Activated CD4-positive, CD25-positive, alpha-beta regulatory T cell (primary cell): ENCODE measurements at places on chromosomes 1 and 21.

- DNase-seq, result no peak
Observed at GRCh38 chr1:47894410-47895278, 102.5 kb downstream of the TRABD2B start.

- DNase-seq, result no peak
Observed at GRCh38 chr1:156083800-156084790, 1.8 kb upstream of the MEX3A start.

- DNase-seq, result no peak
Observed at GRCh38 chr1:214396330-214396729, 115.4 kb downstream of the SMYD2 start.

DNA sequence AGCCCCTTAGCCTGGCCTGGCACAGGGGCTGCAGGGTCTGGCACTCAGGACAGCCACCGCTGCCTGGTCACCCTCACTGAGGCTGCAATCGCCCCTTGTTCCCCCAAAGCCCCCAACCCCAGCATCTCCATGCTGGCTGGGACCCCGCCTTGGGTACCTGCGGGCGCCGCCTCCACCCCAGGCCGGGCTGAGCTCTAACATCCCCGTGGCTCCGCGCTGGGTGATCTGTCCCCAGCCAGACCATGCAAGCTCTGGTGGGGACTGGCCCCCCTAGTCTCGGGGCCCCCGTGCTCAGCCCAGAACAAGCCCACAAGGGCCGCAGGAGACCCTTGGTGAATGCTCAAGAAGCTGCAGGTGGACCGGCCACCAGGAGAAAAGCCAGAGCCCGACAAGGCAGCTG is 62.4 kb downstream of the MEGF6 start:
- DNase-seq, result no peak

- DNase-seq, result no peak
Observed at GRCh38 chr1:117112047-117112717, 9.4 kb downstream of the TRIM45 start.

GRCh38 chr1:119738100-119738720 is 26.5 kb downstream of the PHGDH start:
- no peak for DNase-seq

DNA sequence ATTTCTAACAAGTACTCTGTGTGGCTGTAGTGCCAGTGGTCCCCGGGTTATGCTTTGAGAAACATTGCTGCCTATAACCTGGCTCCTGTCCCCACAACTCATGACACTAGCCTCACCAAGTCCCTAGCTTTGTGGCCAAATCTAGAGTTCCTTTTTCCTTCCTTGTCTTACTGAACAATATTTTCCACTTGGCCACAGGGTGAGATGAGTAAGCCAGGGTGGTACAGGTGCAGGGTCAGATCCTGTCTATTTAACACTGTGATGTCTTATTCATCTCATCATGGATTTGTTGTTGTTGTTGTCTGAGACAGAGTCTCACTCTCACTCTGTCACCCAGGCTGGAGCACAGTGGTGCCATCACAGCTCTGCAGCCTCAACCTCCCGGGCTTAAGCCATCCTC is 18.6 kb downstream of the ARMH1 start:
- DNase-seq, result no peak

DNA sequence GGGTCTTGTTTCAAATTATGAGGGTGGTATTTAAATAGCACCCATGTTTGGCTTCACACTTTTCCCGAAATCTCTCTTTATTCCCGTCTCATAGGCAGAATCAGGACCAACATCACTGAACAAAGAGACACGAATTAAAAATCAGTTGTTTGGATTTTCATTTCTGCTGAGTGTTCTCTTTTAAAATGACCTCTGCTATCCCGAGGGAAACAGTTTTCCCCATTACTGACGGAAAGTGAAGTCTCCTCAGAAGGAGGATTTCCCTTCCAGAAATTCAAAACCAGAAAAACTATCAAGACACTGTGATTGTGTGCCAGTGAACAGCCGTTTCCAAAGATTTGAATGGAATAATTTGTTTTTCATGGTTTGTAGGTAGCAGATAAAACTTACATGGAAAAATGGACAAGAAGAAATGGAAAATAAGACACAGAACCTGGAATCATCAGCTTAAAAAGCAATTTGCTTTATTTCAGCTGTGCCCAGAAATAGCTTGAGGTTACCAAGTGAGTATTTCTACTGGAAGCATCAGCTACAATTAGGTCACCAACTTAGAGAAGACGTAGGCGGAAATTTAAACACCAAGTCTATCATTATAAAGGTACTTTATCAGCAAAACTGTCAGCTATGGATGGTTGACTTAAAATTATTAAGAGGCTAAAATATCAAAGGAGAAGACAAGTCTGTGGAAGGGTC is 68.5 kb downstream of the RUNX1 start:
- DNase-seq, result no peak

DNA sequence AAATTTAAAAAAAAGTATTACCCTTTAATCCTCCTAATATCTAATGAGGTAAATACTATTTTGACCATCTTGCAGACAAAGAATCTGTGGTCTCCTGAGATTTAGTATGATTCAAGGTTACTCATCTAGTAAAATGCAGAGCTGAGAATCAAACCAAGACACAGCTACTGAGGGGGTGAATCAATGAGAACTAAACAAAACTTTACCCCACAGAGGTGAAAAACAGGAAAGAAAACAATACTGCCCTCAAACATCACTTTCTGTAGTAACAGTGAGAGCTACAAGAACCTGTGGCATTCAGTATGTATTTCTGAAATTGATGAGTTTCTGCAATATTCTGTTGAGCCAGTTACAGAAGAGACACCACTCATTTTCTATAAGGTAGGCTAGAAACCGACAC is 85.1 kb downstream of the JAK1 start:
- DNase-seq, result no peak

DNA sequence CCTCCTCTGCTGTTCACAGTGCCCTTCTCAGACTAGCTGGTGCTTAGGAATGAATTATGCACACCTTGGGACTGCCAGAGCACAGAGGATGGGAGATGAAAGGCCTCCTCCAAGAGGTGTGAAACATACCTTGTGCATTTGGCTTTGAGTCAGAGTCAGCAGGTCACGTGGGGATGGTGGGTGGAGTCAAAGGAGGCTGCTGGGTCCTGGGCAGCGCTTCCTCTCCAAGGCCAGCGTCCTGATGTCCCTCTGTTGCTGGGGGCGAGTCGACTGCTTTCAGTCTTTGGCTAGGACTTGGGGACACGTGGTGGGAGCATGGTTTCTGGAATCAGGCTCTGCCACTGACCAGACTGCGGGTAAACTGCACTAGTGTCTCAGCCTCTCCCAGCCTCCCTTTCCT is 91.2 kb downstream of the AJAP1 start:
- DNase-seq, result no peak

- DNase-seq, result no peak
Observed at GRCh38 chr1:226604560-226605317, 56.2 kb downstream of the STUM start.

- no peak for DNase-seq
Observed at GRCh38 chr1:42745851-42746250, 5.8 kb upstream of the CLDN19 start.

DNA sequence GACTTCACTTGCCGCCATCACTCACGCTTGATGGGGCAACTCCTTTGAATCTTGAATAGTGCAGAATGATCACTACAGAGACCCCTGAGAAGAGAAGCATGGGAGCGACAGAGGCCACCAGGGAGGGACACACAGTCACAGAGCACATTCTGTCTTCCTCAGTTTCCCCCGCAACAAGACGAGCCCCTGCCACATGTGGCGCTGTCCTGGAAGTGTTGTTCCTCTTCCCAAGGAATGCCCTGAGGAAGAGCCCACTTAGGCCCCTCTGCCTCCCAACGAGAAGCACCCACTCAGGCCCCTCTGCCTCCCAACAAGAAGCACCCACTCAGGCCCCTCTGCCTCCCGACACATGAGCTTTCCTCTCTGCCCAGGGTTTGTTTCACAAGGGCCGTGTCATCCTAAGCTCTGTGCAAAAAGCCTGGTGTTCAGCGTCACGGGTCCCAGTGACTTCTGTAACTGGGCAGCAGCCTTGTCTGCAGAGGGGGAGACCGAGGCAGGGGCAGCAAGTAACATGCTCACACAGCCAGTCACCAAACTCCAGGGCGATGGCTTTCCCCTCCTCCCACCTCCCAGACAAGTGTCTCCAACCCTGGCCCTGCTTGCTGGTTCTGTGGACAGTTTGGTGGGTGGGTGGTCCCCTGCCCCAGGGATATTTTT is 19.8 kb downstream of the SLC37A1 start:
- no peak for DNase-seq

DNA sequence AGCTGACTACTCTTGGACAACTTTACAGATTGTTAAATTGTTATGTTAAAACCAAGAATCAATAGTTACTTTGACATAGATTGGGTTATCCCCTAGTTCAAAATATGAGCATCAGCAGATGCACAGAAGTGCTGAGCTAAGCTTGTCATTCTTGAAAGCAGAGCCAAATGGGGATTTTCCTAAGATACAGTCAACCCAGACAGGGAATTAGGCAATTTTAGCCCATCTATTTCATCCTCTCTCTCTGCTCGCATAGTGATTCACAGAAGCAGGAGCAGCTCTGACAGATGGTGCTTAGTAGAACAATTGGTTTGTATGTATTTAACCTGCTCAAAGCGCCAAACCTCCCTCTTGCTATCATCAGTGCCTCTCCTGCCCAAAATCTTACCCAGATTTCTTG is 27.9 kb upstream of the PRRC2C start:
- DNase-seq, result no peak

- DNase-seq, result no peak
Observed at GRCh38 chr1:29210278-29211085, 20.3 kb downstream of the MECR start.

- DNase-seq, result no peak
Observed at GRCh38 chr1:227808566-227808965, 6.9 kb upstream of the PRSS38 start.

GRCh38 chr1:55046871-55047270 is 7.5 kb downstream of the PCSK9 start:
- DNase-seq, result no peak

DNA sequence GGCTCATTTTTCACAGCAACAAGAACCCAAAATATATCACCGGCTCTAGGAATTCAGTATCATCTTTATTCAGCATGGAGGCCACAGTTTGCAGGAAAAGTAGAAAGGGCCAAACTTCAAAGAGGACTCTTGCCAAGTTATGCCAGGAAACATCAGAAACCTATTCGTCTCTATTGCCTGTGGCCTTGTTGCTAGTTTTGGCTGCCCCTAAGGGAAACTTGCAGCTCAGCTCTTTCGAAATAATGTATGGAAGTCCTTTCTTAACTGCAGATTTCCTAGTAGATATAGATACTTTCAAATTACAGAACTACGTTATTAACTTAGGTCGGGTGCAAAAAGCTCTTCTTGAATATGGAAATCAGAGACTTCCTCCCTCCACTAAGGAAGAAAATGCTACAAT is 4.2 kb upstream of the NENF start:
- no peak for DNase-seq

DNA sequence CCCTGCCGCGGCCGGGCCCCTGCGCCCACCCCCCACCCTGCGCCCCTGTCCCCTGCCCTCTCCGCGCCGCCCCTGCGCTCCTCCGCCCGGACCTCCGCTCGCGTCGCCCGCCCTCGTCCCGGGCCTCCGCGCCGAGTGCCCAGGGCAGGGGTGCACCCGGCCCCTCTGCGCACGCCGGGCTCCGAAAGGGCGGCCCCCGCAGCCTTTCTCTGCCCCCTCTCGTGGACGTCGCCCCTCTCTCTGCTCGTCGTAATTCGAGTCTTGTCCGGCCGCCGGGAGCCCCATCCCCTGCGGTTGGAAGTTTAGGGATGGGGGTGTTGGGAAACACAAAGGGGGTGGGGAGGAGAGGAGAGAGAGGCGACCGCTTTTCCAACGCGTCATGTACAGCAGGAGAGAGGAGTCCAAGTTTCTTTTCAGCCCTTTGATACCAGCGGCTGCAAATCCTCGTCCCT is 407 bp downstream of the GALNT2 start:
- DNase-seq, result no peak

GRCh38 chr1:203600782-203601513 is 25.7 kb upstream of the ATP2B4 start:
- no peak for DNase-seq

DNA sequence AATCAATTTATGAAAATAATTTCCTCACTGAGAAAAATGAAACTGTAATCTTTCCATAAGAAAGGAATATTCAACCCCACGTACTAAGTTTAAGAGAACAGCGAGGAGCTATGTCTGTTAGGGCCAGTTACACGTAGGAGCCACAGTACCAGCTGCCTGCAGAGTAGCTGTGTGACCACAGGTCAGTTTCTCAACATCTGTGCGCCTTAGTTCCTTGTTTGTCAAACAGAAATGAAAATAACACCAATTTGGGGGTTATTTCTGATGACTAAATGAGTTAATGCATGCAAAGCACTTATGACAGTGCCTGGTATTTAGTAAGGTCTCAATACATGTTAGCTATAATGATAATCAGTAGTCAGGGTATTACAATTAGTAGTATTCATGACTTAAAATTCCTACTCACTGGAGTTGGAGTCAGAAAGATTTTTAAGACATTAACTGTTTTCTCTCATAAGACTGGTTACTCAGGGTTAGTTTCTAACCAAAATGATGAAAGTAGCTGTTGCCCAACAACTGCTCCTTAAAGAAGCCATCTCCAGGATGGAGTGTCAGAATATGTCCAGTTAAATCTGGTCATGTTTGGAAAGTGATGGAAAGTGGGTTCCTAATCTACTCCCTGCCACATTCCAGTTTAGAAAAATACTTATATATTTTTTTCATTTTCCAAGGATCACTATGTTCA is 85.8 kb upstream of the ZNF648 start:
- no peak for DNase-seq

DNA sequence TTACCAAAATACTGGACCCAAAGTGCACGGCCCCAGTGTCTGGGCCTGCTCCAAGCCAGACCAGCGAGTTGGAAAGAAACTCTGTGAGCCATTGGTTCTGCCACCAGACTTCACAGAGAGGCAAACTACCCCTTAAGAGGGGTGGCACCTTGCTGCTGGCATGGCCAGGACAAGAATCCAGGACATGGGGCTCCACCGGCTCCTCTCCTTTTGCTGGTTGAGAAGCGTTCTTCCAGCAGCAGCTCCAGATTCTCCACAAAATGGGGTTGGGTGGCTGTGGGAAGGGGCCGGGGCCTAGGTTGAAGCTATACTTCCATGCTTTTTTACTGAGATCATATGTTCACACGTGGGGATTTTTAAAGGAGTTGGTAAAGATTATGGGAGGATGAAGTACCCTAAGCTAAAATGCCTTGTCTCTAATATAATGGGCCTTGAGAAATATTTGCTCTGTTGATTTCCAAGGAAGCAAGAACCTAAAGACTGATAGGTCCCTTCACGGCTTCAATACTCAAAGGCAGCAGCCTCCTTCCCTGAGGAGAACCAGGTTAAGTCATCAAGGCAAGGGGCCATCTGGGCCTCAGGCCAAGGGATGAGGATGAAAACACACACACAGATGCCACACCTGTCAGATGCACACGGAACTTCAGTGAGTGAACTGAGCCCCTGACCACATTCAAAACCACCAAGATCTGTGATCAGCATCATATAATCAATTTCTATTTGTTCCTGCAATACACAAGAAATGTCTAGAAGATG is 3.1 kb downstream of the C1orf198 start:
- DNase-seq, result no peak

GRCh38 chr1:179632868-179633267 is 41.2 kb downstream of the TDRD5 start:
- DNase-seq, result no peak
